Activated CD4-positive, alpha-beta T cell treated with anti-CD3 and anti-CD28 coated beads, Interleukin-2, amount 10 ng/mL, durations not matched to agents 7 days and 5 days (primary cell): ENCODE measurements at places on chromosomes 13 and 19.

DNA sequence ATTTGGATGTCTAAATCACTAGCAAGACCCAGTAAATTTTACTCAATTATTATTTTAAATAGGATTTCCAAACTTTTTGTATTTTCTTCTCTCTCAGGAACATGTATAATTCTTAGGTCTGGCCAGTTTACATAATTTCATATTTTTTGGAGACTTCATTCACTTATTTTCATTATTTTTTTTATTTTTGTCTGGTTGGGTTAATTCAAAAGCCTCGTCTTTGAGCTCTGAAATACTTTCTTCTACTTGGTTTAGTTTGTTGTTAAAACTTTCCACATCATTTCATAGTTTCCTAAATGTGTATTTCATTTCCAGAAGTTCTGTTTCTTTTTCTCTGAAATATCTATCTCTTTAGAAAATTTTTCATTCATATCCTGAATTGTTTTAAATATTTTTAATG, 322.9 kb upstream of the SPRY2 start:
- DNase-seq = no peak

DNA sequence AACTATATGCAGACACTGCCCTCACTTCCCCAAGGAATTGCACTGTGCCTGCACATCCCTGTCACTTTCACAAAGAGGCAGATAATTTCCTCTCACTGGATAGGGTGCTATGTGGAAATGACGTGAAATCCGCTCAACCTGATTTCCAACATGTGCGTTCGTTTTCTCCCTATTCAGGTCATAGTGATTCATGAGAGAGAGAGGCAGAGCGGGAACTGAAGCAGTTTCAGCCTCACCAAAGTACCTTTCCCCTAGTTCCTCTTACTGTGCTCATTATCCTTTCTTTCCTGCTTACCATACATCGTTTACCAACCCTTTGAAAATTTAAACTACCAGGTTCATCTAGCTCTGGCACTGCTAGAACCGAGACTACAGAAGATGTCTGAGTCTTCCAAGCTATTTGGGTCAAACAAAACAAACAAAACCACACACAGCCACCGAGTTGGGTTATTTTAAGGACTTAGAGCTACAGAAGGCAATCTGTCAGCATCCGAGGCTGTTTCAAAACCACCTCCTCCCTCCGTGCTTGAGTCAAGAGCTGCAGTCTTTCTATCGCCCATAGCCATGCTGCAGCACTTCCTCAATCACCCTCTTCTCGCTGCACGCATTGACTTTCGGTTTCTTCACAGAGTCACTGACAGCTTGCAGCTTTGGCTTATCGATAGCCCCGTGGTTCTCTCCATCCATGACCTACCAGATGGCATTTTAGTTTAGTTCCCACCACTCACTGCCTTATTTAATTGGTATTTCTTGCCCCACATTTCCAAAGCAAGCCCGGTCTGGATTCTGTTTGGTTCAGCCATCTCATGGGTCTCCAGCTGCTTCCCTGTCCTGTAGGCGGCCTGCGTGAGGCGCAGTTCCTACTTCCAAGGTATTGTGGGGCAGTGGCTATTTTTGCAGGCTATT, 1395.8 kb downstream of the EFNB2 start:
- DNase-seq = peak; percentile 79

DNA sequence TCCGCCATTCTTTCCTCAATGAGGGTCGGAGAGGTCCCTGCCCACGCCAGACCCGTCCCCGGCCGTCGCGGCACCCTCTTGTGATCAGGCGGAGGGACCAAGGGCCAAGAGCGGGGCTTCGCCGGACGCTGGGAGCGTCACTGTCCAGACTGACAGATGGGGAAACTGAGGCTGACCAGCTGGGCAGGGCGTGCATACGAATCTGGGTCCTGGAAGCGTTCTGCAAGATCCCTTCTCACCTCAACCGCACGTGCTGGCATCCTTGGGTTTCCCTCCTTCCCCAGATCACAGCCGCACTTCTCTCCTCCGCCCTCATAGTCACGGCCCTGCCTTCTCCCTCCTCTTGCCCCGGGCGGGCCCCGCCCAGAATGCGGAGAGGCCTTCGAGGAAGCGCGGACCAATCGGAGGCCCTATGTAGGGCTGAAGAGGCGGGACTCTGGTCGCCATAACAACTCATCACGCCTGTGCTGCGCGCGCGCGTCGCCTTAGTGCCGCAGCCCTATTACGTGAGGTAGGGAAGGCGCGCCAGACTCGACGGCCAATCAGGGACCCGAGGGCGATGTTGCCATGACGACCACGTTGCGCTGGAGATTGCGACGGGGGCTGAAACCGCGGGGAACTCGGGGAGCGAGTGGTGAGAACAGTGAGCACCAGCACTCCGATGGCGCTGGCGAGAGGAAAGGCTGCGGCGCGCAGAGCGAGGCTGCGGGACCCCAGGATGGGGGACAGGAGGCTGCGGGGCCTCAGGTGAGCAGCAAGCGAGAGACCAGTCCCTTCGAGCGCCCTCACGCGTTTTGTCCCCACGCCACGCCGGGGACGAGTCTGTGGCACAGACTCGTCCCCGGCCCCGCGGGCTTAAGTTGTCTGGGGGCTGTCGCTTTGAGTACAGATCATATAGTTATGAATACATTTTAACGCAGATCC, 5.7 kb downstream of the RNF225 start:
- peak; percentile 100 for DNase-seq

- no peak for DNase-seq
These were observed 8.7 kb downstream of the IQCN start for GRCh38 chr19:18265582-18265981.

- DNase-seq = no peak
These were observed 41.0 kb upstream of the SIAH3 start for GRCh38 chr13:45892513-45892912.

- DNase-seq = no peak
These were observed 872 bp downstream of the HOMER3 start for GRCh38 chr19:18939922-18940768.

DNA sequence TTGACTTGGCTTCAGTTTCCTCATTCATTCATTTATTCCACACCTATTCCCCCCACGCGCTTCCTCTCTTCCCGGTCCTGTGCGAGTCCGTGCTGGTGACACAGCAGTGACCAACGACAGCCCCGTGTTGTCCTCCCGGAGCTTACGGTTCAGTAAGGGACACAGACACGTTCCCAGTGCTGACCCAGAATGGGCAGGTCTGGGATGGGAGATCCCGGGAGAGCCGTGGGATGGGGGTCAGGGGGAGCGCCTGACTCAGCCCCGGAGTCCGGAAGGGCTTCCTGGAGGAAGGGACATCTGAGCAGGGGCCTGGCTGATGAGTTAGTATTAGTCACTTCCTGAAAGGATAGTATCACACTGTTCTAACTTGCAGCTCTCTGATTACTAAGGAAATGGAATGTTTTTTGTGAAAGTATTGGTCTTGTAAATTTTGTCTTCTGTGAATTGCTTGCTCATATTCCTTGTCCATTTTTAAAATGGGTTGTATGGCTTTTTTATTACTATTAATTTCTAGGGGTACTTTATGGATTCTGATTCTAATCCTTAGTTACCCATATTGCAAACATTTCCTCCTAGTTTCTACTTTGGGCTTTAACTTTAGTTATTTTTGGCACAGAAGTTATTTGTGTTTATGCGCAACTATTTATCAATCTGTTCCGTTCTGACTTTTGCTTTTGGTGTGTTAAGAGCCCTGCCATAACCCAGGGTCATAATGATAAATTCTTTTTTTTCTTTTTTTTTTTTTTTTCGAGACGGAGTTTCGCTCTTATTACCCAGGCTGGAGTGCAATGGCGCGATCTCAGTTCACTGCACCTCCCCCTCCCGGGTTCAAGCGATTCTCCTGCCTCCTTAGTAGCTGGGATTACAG, 708 bp upstream of the ERCC1 start:
- peak; percentile 25 for DNase-seq

DNA sequence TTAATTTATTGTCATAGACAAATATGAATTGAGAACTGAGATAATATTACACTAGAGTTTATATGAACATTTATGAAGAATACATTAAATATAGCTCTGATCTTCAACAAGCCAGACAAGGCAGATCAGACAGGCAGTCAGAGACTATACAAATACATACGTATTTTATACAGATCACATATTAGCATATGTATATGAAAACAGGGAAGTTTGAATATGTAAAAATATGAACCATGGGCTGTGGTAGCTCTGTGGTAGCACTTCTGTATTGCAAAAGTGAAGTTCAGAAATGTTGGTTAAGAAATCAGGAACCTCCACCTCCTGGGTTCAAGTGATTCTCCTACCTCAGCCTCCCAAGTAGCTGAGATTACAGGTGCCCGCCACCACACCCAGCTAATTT, 20.7 kb downstream of the GPR180 start:
- no peak for DNase-seq

- DNase-seq = no peak
These were observed 42.1 kb downstream of the PTPRS start for GRCh38 chr19:5298471-5298901.

DNA sequence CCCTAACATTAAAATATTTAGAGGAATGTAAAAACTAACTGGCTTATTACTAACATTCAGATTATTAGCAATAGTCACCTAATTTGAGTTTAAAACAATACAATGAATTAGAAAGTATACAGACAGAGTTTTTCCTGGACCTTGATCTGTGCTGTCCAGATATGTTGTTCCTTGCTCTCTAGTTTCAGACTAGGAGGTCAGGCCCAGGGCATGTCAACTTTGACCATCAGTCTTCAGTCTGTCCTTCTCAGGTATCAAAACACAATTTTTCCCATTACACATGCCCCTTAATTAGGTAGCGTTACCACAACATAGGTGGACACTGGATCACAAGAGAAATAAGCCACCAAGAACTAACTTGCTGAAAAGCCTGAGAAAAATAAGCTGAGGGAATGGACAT, 197.0 kb downstream of the MAB21L1 start:
- no peak for DNase-seq

GRCh38 chr13:30572859-30573275, 44.9 kb upstream of the USPL1 start:
- DNase-seq = peak; percentile 39

GRCh38 chr13:26584713-26585112, 27.2 kb downstream of the WASF3 start:
- DNase-seq = no peak

- DNase-seq = no peak
These were observed 278.3 kb downstream of the KCTD12 start for GRCh38 chr13:76607866-76608265.

GRCh38 chr19:44737238-44738071, 11.1 kb upstream of the BCL3 start:
- no peak for DNase-seq

DNA sequence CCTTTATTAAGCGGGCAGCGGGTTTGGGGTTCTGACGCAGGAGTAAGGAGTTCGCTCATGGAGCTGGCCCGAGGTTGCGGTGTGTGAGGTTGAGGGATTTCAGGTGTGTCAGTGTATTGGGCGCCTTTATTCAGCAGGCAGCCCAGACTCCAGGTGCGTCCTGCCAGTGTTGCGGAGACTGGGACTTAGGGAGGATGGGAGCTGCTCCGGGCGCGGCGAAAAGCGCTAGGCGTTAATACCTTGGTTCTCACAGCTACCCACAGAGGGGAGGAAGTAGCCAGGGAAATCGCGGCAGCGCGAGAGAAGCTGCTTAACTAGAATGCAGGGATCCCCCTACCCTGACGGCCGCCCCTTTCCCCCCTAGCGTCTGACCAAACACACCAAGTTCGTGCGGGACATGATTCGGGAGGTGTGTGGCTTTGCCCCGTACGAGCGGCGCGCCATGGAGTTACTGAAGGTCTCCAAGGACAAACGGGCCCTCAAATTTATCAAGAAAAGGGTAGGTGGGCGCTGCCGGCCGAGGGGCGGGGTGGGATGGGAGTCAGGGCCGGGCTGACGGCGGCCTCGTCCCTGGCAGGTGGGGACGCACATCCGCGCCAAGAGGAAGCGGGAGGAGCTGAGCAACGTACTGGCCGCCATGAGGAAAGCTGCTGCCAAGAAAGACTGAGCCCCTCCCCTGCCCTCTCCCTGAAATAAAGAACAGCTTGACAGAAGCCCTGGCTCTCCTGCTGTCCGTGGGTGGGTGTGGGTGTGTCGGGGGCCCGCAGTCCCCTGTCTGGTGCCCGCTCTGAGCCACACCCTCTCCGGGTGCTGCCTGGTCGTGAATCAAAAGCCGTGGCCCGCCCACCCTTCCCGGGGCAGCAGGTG, 1.1 kb downstream of the RPL36 start:
- DNase-seq = peak; percentile 25

- DNase-seq = no peak
These were observed 18.4 kb upstream of the S1PR4 start for GRCh38 chr19:3160219-3160618.

DNA sequence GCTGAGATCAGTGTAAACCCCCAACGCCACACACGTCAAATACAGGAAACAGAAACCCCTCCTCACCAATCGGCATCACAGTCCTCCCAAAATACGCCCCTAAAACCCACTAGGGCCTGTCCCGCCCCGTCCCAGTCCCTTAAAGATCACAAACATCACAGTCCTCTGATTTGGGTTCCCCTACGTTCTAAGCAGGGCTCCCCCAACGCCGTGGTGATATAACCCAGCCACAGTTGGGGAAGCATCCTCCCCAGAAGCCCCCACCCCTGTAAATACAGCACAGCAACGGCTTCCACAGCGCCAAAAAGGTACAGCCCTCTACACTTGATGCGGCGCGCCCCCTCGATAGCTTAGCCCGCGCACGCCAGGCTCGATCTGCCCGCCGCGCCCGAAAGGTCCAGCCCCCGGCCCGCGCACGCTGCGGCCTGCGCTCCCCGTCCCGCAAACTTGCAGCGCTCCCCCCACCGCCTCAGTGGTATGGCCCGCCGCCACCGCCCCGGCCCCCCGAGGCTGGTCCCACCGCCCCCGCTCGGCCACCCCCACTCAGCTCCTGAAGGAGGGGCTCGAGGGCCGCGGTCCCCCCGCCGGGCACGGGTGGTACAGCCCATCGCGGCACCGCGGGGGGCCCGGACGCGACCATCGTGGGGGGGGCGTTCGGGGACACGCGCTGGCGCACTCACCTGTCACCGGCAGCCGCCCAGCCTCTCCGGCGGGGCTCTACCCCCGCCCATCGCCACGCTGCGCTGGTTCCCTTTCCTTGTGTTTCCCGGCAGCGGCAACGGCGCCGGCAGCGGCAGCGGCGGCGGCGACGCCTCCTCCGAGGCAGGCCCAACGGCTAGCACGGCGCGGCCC, at the start of gene AKT2:
TSS of gene AKT2 (minus strand) at position 845 of the 852 bp plus-strand sequence. CDS start 20,078 bp downstream, outside the sequence.
- DNase-seq = peak; percentile 67

DNA sequence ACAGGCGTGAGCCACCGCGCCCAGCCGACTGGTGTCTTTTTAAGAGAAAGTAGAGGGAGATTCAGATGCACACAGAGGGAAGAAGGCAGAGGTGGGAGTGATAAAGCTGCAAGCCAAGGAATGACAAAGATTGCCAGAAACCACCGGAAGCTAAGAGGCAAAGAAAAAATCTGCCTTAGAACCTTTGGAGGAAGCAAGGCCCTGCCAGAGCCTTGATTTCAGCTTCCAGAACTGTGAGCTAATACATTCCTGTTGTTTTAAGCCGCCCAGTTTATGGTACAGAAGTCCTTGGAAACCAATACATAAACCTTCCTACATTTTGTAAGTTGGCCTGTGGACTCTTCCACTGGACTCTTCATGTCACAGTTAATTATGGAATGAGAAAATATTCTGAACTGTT, 71.7 kb upstream of the SOX21 start:
- no peak for DNase-seq

- DNase-seq = no peak
These were observed 10.5 kb upstream of the RAP2A start for GRCh38 chr13:97423300-97424045.
